Stimulated activated CD4-positive, alpha-beta T cell treated with anti-CD3 and anti-CD28 coated beads, Interleukin-4, amount 100 ng/mL, for 4 hours (primary cell): ENCODE measurements at places on chromosomes 2 and 18.

GRCh38 chr2:195543063-195543462 lies 114.0 kb upstream of the SLC39A10 start:
- DNase-seq, result no peak

DNA sequence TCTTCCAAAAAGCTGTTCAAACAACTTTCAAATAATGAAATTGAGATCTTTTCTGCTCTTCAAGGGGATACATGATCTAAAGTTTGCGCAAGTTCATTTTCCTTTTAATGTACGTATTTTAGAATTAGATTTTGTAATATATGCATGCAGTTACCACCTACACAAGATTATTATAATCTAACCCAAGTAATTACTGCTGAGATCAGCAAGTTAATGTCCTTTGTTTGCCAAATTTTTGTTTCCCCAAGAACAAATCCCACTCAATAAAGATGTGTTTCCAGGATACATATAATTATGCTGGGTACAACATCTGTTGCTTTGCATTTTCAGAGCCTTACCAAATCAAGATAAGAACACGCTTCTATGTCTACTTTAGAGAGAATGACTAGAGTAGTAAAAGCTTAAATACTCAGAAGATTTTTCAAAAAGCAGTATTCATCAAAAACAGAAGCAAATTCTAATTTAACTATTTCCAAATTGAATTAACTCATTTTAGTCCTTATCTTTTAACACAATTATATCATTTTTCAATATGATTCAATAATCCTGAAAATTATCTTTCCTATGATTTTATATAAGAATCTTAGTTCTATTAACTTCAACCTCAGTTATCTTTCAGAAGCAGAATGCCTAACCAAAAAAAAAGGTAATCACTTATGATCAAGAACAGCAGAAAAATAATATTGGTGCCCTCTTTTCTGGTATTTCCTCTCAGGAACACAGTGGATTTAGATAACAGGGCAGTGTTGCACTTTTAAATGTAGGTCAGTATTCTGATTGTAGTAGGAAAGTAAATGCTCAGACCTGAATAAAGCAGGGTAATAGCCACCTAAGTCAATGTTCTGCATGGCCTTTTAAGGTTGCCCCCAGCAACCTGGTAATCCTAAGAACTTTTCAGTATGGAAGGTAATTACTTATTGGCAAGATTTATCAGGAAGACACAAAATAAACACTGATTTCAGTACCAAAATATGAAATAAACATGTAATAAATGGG lies 28.0 kb downstream of the CERKL start:
- DNase-seq, result no peak

- DNase-seq, result no peak
Observed at GRCh38 chr18:10421859-10422258, 32.6 kb upstream of the APCDD1 start.

GRCh38 chr2:99971326-99971900 lies 171.0 kb downstream of the AFF3 start:
- no peak for DNase-seq

DNA sequence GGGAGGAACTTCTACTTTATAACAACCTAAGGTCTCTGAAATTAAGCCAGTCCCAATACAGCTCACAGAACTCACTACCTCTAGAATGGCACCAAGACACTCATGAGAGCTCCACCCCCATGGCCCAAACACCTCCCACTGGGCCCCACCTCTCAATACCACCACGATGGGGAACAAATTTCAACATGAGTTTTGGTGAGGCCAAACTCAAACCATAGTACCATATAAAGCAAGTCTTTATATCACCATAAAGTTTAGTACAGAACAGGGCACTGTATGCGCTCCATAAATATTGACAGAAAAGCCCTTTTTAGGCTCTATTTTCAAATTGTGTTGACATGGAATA lies 3.3 kb downstream of the AFG3L2 start:
- DNase-seq, result no peak

DNA sequence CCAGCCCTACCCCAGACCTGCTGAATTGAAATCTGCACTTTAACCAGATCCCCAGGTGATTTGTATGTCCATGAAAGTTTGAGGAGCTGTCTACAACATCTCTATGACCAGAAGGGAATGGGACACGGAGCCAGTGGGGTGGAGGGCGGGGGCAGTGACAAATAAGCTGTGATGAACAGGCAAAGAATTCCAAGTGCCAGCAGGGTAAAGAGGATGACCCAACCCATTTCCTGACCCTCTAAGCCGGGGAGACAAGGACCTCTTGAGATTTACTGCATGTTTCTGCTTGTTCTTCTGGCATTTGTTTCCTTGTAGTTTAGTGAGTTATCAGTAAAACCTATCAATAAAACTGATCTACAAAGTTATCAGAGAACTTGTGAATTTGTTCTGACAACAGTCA lies 8.7 kb downstream of the TET3 start:
- no peak for DNase-seq

DNA sequence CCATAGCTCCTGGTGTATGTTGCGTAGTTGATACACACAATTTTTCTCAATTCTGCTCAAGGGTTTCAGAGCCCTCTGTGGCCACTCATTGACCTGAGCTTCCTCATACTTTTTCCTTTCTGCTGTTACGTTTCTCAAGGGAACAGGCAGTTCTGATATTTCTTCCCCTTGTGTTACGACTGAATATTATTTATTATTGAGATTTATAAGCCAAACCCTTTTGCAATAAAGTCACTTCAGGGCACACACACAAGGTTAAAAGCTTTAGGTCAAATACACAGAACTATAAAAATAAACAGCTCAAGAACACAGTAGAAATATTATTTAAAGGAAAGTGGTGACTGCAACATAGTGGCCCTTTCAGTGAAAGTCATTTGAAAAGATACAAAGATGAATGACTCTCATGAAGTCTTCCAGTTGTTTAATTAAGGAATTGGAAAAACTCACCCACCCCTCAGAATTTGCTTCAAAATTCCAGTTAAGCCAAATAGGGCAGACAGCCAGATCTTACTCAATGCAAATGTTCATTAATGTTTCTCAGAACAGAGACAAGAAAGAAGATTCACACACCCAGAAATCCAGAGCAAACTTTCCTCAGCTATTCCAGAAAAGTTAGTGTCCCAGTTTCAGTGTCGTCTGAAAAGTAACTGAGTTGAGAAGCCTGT lies 179.7 kb downstream of the TRIB2 start:
- DNase-seq, result no peak

DNA sequence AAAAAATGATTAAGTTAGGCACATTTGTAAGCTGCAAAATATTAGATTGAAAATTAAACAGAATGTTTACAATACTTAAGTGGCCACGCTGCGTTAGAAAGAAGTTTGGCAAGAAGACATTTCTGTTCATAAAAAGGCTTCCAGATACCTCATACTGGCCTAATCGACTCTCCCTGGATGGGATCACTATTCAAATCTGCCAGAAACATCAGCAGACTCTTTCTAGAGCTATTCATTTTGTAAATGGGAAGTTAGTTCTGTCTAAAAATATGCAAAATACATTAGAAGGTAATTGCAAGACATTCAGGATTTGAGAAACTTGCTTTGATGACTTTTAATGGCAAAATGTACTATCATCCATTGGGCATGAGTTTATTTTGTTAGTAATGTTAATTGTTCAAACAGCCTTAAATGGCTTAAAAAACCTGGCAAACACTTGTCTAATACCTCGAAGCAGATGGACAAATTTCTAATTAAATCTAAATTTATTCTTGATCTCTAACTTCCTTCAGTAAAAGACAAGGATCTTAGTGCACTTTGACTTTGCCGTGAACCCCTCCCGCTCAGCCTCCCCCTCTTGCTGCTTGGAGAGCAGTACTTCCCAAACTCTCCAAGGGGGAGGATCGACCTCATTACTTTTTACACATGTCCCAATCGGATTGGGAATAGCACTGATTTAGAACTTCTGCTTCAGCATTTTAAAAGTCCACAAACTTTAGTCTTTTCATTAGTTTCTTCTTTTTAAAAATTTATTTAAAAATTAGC lies 103.5 kb downstream of the SMIM21 start:
- DNase-seq, result no peak

DNA sequence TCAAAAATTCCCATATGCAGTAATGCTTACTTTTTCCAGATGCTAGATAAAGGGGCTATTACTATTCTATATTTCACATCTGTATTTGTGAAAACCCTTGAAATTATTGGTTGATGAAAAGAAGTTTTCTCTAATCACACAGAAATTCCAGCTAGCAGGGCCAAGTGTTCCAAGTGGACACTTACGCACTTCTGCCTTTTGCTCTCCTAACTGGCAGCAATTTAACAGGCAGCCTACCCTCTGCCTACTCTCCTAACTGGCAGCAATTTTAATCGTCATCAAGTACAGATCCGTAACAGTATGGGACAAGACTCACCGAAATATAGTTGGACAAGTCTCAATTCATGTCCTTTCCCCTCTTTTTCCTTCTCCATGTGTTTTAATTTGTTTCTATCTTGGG lies 12.0 kb downstream of the LRRC30 start:
- DNase-seq, result no peak

DNA sequence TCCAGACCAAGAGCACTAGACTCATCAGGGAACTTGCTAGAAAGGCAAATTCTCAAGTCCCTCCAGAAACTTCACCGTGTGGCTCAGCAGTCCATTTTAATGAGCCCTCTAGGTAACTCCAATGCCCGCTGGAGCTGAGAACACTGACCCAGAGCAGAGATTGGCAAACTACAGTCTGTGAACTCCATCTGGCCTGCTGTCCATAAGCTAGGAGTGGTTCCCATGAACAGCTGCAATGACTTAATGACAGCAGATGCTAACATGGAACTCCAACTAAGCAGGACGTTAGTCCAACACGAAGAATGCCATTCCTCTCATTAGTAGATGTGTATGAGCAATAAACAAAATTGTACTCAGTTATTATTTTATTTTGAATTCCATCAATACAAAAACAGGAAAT lies 371.9 kb downstream of the STK39 start:
- no peak for DNase-seq
